ENCODE measurements at places on chromosomes 3 and 15.

DNA sequence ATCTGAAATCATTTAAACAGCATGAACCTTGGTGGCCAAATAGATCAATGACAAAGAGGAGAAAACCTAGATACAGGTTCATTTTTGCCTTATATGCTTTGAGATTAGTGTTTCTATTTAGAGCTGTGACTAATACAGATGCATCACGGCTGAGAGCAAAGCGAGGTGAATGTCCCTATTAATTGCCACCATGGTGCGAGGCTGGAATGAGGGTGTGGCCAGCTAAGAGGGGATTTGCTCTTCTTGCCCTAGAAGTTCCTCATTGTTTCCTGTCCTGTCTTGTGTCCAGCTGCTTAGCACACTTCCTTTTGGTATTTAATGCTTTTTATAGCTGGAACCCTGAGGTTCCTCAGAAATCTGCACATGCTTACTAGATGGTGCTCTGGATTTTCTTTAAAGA is 339.1 kb upstream of the RGMA start:
- no peak for DNase-seq

DNA sequence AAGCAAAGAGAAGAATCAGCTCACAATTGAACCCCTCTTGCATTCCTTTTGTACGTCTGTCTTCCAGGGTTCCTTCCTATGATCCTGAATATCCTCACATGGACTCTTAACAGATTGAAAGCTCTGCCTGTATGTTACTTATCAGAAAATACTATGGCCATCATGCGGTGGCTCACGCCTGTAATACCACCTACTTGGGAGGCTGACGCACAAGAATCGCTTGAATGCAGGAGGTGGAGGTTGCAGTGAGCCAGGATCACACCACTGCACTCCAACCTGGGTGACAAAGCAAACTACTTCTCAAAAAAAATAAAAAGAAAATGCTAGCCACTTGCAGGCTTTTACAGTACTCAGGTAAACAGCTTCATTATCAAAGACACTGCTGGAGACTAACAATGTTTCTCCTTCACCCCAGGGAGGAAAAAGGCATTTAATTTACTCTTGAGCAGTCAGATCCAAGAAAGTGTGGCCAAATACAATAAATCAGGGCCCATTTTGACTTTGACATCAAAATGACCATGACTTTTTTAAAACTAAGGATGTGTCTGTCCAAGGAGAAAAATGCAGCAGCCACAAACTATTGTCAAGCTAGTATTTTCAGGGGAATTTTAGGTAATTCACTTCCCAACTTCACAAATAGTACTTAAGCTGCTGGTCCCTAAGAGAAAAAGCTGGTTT is 27.3 kb downstream of the NPTN start:
- no peak for DNase-seq

- DNase-seq = no peak
Measured at GRCh38 chr15:75905231-75905630, 1.6 kb downstream of the FBXO22 start.

DNA sequence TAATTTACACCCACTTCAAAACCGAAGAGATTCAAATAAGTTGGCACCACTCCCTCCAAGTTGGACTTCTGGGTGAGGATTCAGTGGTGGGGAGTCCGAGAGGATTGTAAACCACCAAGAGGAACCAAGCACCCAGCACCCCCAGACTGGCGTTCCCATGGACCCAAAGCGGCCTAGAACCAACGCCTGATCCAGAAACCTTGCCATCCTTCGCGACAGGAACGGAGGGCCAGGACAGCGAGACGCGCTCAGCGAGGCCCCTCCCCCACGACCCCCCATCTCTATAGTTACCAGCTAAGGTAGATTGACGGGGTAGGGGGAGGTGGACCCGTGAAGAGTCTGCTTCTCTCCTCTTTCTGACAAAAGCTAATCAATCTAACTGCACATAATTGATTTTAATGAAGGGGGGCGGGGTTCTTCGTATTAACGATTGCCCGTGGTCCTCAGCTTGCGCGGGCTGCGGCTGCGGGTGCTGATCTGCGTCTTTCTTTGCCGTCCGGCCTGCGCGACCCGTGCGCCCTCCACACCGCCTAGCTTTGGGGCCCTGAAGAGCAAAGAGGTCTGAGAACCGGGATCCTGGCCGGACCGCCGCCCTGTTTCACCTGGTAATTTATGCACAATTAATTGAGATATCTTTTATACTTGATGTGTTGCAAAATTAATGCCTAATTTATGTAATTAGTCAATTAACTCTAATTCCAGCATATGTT is 10.9 kb upstream of the FOXB1 start:
- DNase-seq = no peak

DNA sequence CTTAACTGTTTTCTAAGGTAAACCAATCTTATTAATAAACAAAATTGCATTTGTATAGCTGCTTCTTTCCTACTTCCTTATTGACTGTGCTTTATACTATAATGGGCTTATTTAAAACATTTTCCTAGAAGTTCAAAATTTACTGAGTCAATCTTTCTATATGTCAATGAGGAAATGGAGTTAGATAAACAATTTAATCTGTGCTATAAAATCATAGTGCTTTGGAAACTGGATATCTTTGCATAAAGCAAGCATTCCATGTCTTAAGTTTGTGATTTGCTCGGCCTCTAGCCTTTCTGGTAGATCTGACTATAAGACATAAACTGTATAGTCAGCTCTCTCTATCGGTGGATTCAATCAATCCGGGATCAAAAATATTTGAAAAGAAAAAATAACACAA is 99.6 kb downstream of the NEDD4 start:
- no peak for DNase-seq

GRCh38 chr3:13163848-13164382 is 90.7 kb upstream of the IQSEC1 start:
- no peak for DNase-seq

DNA sequence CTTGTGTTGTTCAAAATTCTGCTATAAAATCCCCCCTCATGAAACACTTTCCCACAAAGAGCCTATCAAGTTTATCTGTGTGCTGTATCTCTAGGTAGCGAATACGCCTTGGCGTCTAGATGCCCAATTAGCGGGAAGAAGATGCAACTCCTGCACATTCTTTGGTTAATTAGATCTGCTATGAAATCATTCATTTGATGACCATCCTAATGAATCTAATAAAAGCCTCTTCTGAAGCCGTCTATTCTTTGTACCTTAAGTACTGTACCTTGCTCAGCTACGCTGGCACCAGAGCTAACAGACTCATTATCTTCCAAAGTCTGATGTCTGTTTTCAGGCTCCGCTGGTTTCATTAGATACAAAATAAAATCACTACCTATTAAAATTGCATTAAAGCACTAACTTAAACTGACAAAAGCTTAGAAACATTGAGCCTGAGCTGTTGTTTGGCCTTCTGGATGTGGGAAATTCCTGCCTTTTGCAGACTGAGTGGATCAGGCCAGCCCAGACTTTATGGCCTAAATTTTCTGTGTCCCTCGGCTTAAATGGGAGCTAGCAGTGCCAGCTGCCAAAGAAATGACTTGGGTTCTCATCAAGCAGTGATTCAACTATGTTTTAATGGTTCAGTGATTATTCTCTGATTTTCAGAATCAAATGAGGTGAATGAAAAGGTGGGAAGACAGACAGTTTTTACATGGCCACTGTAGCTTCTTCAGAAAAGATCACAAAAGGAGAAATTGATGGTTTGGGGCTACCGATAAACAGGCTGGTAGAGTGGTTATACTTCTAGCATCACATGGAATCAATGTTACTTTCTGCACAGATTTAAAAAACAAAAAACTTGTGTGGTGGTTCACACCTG is 28.4 kb upstream of the CHST2 start:
- DNase-seq = no peak

DNA sequence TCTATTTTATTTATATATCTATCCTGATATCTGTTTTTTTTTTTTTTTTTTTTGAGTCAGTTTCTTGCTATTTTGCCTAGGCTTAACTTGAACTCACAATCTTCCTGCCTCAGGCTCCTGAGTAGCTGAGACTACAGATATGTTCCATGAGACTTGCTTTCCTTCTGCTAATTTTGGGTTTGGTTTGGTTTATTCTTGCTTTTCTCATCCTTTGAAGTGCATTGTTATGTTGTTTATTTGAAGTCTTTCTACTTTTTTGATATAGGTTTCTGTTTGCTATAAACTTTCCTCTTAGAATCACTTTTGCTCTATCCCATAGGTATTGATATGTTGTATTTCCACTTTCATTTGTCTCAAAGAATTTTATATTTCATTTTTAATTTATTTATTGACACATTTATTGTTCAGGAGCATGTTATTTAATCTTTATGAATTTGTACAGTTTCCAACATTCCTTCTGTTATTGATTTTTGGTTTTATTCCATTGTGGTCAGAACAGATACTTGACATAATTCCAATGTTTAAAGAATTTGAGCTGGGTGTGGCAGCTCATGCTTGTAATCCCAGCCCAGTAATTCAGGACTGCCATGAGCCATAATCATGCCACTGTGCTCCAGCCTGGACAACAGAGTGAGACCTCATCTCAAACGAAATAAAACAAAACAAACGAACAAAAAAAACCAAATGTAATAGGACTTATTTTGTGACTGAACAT is 62.3 kb upstream of the PLSCR4 start:
- DNase-seq = no peak

- DNase-seq = no peak
Measured at GRCh38 chr15:38506997-38507396, 53.1 kb downstream of the FAM98B start.

DNA sequence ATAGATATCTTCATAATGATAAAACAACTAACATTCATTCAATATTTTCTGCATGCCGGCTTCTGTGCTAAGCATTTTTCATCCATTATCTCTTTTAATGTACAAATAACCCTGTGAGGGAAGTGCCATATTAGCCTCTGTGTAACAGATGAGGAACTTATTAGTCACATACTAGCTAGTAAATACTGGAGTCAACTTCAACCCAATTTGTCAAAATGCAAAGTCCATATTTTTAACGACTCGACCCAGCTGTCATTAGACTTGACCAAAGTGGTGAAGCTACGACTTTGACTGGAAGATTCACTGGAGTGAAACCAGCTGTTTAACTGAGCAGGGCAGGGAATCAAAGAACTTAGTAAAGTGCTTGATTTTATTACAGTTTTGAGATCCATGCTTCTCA is 41.6 kb downstream of the PARP15 start:
- DNase-seq = no peak

DNA sequence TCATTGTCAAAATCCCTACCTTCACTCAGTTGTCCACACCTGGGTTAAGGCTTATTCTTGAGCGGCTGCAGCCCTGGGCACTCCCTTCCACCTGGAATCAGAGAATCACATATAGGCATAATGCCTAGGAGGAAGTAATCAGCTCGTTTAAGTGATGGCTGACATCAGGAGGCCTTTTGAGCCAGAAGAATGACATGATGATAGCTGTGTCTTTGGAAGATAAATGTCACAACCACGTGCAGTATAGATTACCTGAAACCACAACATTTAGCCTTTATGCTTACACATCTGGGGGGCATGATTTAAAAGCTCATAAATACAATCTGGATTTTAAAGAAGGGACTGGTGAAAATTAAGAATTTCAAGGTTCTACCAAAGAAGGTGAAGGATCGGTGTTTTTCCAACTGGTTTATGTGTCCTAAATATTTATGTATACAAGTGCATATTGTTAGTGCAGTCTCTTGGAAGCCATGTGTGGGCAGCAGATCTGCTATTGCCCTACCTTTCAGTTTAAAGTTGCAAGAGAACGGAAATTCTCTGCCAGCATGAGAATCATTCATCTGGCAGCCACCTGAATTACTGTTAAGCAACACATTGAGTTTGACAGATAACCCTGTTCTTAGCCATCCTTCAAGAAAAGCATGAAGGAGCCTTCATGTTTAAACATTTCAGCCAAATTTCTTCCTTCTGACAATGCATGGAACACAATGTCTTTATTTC is 163.4 kb upstream of the NR2E3 start:
- no peak for DNase-seq

DNA sequence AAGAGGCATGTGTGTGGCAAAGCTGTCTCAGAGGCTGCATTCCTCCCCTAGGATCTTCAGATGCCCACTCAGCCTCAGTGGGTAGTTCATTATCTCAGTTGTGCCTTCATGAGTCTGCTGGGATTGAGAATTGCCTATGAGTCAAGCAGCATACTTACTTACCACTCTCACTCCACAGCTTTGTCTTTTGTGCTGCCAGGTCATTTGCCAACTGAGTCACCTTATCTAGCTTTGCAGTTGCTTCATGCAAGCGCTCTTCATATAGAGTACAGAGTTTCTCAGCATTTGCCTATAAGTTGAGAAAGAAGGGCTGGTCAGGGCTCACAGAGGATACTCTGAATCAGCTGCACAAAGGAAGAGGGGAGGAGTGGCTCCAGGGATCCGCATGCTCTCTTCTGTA is 89.5 kb downstream of the MYH15 start:
- no peak for DNase-seq

DNA sequence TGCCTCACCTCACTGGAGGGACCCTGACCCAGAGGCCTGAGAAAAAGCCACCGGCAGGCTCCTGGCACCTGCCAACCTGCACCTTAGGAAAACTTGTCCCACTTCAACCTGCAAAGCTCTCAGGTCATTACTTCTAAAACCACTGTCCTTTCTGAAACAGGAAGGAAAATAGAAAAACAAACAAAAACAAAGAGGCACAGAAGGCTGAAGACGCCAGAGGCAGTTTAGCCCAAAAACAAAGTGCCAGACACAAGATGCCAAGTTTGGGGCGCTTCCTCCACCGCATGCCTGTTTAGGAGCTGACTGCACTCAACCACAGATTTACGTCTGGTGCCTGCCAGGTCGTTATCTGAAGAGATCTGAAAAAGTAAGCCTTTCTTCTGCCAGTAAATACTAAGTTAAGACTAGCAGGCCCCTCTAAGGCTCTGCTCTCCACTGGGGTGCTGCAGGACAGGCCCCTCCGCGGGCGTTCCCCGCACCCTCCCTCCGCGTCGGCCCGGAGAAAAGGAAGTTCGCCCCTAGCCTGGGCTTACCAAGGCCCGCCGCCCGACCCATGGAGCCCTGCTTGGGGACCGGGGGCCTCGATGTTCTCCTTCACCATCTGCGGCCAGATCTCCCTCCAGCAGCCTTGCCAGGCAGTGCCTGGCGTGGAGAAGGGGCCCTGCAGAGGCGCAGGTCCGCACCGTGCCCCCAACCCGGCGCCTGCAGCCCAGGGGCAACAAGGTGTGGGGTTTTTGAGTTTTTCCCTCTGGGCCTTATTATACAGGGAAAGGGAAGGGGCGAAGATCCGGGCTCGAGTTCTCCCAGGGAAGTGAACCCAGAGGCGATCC is 1.3 kb downstream of the GOLGA8A start:
- DNase-seq = no peak

GRCh38 chr3:35653347-35653746 is 14.0 kb downstream of the ARPP21 start:
- DNase-seq = no peak

- DNase-seq = no peak
Measured at GRCh38 chr3:54270816-54271526, 148.6 kb downstream of the CACNA2D3 start.

DNA sequence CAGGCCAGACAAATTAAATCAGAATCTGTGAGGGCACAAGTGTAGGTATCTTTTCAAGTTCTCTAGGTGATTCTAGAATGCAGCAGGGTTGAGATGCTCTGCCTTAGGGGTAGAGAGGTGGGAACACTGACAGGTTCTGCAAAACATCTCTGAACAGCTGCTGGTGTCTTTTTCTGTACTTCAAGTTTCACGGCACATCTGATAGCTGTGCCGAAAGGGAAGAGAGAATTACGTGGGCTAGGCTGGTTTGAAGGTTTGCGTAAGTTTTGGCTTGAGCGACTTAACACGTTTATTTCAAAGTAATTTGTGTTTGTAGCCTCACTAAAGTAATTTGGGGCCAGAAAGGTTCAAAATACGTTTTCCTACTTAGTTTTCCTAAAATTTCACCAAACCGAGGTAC is 22.5 kb downstream of the PXK start:
- no peak for DNase-seq

GRCh38 chr15:82575335-82575734 is 35.1 kb upstream of the RPS17 start:
- DNase-seq = no peak

- no peak for DNase-seq
Measured at GRCh38 chr15:70127288-70127746, 29.6 kb upstream of the TLE3 start.
